ENCODE measurements at places on chromosomes 2 and 18. TPM values are rescaled to one million over a fixed set of nuclear protein-coding genes. Genes with fewer than 3 reads are reported as not detected.

- H3K27me3 ChIP-seq, result no peaks in the 10 kb centered on the region
- H3K4me3 ChIP-seq, result no peak overlapping the region
- no peak for DNase-seq
- H3K36me3 ChIP-seq, result no peaks in the 10 kb centered on the region
These were observed 1185.6 kb upstream of the CELF4 start for GRCh38 chr18:38751211-38751610.

DNA sequence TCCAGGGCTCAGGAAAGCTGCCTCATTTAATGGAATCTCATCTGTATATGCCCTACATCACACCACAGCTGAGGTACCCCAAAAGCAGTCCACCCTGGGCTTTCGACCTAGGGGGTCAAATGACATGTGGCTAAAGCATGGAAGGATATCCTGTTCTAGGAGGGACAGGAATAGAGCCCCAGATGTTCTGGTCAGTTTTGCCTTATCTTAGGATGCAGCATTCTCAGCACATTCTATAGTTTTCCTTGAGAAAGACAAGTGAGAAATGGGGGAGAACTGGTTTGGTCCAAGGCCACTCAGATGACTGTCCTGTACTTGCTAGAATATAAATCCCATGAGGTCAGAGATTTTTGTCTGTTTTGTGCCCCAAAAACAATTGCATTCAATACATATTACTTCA, 688.0 kb upstream of the ZEB2 start:
- no peaks in the 10 kb centered on the region for H3K36me3 ChIP-seq
- no peaks in the 10 kb centered on the region for H3K4me1 ChIP-seq
- no peaks in the 10 kb centered on the region for H3K27me3 ChIP-seq
- H3K4me3 ChIP-seq, result no peak overlapping the region
- H3K27ac ChIP-seq, result no peak overlapping the region
- no peak for DNase-seq

DNA sequence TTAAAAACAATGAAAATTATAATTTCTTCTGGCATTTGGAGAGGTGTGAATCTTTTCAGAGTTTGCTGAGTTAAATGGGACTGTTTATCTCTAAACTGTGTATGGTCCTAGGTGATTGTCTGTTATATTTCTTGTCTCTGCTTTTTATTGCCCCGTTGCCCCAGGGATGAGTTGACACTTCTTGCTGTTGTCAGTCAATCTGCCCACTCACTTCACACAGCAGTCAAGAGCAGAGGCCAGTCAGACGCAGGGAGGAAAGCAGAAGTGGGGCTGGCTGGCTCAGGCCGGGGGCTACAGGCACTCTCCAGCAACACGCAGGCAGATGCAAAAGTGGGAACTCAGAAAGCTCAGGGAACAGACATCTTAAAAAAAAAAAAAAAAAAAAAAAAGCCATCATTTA, 365.2 kb downstream of the CLIP4 start:
- H3K27ac ChIP-seq, result no peak overlapping the region
- H3K27me3 ChIP-seq, result no peaks in the 10 kb centered on the region
- no peak overlapping the region for H3K4me3 ChIP-seq

DNA sequence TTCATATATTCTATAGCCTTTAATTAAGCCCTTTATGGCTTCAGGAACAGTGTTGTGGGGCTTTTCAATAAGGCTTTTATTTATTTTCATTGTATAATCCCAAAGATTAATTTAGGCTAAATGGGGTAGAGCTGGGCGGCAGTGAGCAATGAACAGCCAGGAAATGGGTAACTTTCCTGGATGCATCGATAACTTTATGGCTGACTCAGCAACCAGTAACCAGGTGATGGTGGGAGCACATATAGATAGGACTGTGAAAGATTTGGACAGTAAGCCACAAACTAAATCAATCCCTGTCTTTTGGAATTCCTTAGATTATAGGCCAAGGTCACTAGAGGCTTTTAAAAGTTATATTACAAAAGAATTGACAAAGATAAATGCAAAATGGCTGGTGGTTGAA, 1260.6 kb upstream of the CELF4 start:
- no peak for DNase-seq

GRCh38 chr18:60593249-60593648, 220.7 kb upstream of the MC4R start:
- no peaks in the 10 kb centered on the region for H3K4me1 ChIP-seq
- DNase-seq, result no peak
- no peaks in the 10 kb centered on the region for H3K27me3 ChIP-seq

GRCh38 chr18:13982126-13982525, 66.8 kb upstream of the MC2R start:
- H3K27ac ChIP-seq, result no peak overlapping the region
- H3K4me3 ChIP-seq, result no peak overlapping the region
- DNase-seq, result peak; percentile 4
- no peaks in the 10 kb centered on the region for H3K27me3 ChIP-seq
- no peaks in the 10 kb centered on the region for H3K36me3 ChIP-seq
- H3K4me1 ChIP-seq, result no peaks in the 10 kb centered on the region

The ELOA2 gene
- not detected for polyA plus RNA-seq

Data from small intestine (tissue), 16 donors.